ENCODE measurements at places on chromosomes 7 and 10. TPM values are rescaled to one million over a fixed set of nuclear protein-coding genes. Genes with fewer than 3 reads are reported as not detected.

GRCh38 chr7:129499999-129500398, 2.3 kb upstream of the SMKR1 start:
- no peak for DNase-seq

DNA sequence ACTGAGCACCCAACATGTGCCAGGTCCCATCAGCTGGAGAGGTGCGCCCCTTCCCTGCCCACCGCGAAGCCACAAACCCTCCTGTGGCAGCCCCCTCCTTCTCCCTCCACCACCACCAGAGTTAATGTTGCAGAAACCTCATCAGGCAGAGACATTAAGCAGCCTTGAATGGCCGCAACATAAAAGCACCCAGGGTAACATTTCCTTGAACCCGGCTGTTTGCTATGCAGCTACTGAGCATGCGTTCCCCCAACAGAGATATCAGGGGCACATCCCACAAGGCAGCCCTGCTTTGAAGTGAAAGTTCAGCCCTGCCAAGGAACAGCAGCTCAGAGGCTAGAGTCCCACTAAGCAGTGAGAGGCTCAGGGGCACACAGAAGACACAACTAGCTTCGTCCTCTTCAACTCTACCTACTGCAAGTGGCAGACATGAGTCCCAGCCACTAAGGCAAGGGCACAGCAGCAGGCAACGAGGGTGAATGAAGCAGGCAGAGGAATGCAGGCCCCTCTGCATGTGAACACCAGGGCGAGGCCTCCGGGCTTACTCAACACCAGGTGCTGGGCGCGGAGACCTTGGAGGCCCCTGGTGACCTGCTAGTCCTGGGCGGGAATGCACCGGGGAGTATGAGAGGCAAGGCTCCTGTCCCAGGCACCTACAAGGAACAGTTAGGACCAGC, 107.4 kb downstream of the SLIT1 start:
- DNase-seq, result no peak

DNA sequence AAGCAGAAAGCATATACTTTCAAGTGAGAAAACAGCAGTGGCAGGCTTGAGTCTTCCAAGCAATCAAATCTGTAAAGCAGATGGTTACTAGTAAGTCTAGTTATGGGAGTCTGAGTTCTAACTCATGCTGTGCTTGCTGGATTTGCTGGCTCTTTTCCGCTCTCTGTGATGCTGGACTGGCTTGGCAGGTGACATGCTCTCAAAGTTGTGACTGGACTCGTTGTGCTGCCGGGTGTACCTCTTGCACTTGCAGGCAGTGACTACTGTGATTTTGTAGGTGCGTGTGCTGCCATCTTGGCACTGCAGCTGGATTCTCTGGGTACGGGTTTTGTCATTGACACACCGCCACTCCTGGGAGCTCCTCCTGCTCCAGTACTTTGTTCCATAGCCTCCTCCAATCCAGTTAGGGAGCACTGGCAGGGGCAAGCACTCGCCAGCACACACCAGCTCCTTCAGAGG, 3.1 kb downstream of the SOSTDC1 start:
- DNase-seq, result no peak

DNA sequence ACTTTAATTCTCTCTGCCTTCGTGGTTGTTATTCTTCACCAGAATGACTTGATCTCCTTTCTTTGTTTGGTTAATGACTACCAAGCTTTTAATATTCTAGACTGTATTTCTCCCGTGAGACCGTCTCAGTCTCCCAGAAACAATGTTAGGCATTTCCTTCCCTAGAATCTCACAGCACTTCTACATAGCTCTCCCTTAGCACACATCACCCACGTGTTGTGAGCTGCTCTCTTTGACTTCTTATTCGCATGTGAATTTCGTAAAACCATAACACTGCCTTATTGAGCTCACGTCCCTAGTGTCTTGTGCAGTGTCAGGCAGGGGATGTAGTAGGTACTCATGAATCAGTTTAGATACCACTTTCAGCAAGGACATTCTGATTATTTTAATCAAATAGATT, 57.5 kb upstream of the MGAM2 start:
- DNase-seq, result no peak

- DNase-seq, result peak; percentile 80
Observed at GRCh38 chr7:6317797-6318438, 45.5 kb upstream of the CYTH3 start.

Gene BCL7B
- 71.5 TPM for total RNA-seq

Gene BTBD16
- not detected for total RNA-seq

Gene TNPO3
- total RNA-seq, result 36.0 TPM

Gene NPC1L1
- total RNA-seq, result 0.05 TPM

Gene SCART1
- 0.30 TPM for total RNA-seq

Gene CNPY4
- 10.6 TPM for total RNA-seq

All from Right ventricle myocardium inferior (tissue), 1 donor.